ENCODE measurements at places on chromosomes 2 and 18. TPM values are rescaled to one million over a fixed set of nuclear protein-coding genes. Genes with fewer than 3 reads are reported as not detected.

DNA sequence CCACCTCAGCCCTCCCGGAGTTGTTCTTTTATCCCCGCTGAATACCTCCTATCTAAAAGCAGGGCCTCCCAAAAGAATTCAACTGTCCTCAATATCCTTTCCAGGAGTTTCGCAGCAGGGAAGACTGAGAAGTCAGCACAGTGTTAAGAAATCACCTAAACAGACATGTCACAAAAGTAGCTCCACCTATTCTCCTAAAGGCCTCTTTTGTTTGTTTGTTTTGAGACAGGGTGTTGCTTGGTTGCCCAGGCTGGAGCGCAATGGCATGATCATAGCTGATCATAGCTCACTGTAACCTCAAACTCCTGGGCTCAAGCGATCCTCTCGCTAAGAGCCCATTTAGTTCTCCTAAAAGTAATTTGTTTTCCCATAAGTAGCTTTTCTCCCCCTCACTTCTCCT, 53.8 kb downstream of the TEX44 start:
- no peak for DNase-seq

DNA sequence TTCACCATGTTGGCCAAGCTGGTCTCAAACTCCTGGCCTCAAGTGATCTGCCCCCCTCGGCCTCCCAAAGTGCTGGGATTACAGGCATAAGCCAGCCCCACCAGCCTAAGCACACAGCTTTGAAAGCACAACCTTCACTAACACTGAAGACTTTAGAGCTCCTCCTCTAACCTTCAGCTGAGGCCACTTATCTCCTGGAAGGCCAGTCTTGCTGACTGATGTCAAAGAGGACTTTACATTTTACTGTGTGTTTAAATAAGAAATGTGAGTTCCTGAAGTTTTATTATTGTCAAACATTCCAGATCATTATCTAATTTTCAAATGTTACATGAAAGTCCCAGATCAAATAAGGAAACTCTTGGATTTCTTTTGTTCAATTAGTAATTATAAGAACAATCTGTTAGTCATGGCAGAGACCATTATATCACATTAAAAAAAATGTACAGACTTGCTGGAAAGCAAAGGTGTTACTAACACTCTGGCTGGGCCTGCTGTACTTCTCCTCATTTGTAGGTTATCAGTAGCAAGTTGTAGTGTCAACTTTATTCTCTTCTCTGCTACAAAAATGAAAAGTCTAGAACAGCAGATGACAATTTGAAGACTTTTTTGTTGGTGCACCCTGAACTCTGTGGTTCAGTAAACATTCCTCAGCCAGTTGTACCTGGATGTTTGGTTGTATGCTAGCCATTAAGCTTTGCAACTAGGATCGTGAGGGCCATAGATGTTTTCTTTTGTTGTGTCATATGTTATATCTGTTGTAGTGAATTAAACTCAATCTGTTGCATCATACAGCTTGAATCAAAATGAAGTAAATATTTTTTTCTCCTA, 80.0 kb downstream of the AOX1 start:
- DNase-seq = no peak

GRCh38 chr2:28662468-28663181, 89.0 kb upstream of the PPP1CB start:
- no peak for DNase-seq

DNA sequence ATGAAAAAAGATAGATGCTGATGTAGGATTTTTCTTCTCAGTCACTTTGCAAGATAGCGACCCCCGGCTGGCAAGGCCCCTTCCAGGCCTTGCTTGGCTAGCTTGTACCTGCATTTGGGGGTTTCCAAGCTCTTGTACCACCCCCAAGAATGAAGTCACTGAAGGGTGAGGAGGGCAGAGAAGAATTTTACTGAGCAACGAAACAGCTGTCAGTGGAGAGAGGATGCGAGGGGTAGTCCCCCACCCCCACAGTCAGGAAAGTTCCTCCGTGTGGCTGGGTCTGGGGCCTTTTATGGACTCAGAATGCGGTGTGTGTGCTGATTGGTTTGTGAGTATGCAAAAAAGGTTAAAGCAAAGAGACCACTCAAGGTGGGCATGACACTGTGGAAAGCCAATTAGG, 382.0 kb downstream of the GPD2 start:
- no peak for DNase-seq

DNA sequence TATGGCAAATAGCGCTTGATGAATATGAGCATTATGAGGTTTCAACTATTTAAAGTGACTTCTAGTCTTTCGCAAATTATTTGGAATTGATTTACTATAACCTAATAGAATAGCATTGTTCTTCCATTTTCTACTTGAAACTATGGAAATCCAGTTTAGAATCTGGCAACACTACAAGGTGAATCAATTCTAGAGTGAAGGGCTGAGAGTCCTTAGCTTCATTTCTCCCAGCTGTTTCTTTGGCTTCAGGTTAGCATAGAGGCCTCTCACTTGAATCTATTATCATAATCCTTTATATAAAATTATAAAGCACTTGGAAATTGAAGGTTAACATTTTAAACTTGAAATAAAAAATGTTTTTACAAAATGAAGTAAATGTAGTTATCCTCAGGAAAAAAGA, 318.8 kb downstream of the CCDC85A start:
- DNase-seq = peak; percentile 40

DNA sequence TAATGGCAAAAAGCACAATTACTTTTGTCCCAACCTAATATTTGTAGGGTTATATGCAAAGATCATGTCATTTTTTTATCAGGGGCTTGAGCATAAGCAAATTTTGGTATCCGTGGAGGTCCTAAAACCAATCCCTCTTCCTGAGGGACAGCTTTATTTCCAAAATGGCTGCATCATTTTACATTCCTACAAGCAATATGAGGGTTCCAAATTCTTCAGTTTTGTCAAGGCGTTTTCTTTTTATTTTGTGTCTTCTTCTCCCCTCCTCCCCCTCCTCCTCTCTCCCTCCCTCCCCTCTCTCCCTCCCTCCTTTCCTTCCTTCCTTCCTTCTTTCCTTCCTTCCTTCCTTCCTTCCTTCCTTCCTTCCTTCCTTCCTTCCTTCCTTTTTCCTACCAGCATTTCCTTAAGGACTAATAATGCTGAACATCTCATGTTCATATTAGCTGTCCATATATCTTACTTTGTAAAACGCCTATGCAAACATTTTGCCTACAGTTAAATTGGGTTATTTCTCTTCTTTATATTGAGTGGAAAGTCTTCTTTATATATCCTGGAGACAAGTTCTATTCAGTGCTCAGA, 881.8 kb downstream of the DCDC2C start:
- DNase-seq = no peak

DNA sequence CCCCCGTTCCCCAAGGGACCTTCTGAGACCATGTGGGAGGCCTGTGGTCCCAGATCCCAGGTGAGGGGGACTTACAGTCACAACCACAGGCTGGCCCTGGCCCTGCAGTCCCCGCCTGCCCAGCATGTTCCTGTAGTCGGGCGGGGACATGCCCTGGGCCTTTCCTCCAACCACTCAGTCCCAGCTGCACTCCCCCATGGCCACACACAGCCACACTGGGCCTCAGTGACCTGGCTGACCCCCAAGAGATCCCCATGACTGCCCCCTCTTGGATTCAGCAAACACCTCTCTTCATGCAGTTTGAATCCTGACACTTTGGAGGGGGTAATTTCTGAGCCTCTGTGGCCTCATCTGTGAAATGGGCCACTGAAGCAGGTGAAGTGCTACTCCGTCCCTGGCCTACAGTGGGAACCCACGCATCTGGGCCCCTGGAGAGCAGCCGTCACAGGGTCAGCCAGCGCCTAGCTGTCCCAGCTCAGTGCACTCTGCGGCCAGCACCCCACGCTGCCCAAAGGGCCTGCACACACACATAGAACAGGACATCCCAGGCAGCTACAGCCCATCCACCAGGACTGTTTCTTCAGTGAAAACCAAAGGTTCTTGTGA, 12.7 kb upstream of the ARHGEF4 start:
- DNase-seq = no peak

DNA sequence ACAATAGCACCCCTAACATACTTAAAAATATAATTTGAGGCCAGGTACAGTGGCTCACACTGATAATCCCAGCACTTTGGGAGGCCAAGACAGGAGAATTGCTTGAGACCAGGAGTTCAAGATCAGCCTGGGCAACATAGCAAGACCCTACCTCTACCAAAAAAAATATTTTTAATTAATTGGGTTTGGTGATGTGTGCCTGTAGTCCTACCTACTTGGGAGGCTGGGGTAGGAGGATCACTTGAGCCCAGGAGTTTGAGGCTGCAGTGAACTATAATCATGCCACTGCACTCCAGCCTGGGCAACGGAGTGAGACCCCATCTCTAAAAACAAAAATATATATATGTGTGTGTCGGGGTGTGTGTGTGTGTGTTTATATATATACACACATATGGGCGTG, 91.3 kb downstream of the MEMO1 start:
- DNase-seq = no peak

The SCTR gene
- 1.5 TPM for polyA plus RNA-seq

The MALL gene
- polyA plus RNA-seq = 6.8 TPM

All from forelimb muscle (tissue), 1 donor.